ENCODE measurements at places on chromosomes 7 and 10. TPM values are rescaled to one million over a fixed set of nuclear protein-coding genes. Genes with fewer than 3 reads are reported as not detected.

DNA sequence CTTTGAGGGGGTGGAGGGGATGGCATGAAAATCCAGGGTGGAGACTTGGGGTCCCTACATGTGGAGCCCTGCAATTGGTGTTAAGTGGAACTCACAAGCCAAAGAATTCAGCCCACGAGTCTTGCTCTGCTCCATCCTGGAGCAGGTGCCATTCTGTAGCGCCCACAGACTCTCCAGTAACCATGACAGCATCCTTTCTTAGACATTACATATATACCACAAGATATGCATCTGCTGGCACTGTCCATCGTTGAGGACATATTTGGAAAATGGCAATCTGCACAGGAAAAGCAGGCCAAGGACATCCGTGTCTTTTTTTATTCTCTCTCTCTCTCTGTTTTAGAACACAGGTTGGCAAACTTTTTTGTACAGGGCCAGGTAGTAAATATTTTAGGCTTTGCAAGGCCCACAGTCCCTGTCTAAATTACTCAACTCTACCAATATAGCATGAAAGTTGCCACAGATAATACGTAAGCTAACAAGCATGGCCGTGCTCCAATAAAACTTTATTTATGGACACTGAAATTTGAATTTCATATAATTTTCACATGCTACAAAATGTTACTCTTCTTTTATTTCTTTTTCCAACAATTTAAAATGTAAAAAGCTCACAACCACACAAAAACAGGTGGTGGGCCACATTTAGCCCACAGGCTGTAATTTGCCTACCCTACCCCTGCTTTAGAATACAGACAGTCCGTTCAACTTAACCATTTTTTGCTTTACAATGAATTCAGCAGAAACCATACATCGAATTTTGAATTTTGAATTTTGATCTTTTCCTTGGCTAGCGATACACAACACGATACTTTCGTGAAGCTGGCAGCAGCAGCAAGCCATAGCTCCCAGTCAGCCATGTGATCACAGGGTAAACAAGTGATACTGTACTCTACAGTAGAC, 141.4 kb upstream of the STK17A start:
- H3K4me1 ChIP-seq: no peaks in the 10 kb centered on the region
- no peak overlapping the region for H3K4me3 ChIP-seq
- H3K27ac ChIP-seq: no peak overlapping the region

- H3K27me3 ChIP-seq: no peaks in the 10 kb centered on the region
- no peaks in the 10 kb centered on the region for H3K36me3 ChIP-seq
- H3K4me1 ChIP-seq: no peaks in the 10 kb centered on the region
Measured at GRCh38 chr10:59561477-59562121, 148.1 kb downstream of the SLC16A9 start.

The EMX2 gene
- not detected for total RNA-seq

DNA sequence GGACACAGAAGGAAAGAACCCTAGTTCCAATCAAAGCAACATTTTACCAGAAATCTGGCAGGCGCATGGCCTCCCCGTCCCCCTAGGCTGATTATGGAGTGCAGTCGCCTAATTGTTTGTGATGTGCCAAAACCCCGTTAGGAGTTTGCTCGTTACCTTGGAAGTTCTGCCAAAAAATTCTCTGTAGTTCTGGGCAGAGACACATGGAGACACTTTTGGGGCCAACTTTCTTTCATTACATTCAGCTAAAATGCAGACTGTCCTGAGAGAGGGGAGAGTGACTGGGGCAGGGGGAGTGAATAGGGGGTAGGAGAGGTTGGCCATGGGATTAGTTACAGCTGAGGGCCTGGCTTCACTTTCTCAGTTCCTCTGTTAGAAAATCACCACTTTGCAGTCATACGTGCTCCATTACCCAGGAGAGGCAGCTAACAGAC, 158.0 kb upstream of the NPVF start:
- H3K4me3 ChIP-seq: no peak overlapping the region
- DNase-seq: no peak
- H3K27ac ChIP-seq: no peak overlapping the region
- no peaks in the 10 kb centered on the region for H3K4me1 ChIP-seq
- H3K27me3 ChIP-seq: peaks cover 16% of the 10 kb centered on the region
- H3K36me3 ChIP-seq: no peaks in the 10 kb centered on the region

DNA sequence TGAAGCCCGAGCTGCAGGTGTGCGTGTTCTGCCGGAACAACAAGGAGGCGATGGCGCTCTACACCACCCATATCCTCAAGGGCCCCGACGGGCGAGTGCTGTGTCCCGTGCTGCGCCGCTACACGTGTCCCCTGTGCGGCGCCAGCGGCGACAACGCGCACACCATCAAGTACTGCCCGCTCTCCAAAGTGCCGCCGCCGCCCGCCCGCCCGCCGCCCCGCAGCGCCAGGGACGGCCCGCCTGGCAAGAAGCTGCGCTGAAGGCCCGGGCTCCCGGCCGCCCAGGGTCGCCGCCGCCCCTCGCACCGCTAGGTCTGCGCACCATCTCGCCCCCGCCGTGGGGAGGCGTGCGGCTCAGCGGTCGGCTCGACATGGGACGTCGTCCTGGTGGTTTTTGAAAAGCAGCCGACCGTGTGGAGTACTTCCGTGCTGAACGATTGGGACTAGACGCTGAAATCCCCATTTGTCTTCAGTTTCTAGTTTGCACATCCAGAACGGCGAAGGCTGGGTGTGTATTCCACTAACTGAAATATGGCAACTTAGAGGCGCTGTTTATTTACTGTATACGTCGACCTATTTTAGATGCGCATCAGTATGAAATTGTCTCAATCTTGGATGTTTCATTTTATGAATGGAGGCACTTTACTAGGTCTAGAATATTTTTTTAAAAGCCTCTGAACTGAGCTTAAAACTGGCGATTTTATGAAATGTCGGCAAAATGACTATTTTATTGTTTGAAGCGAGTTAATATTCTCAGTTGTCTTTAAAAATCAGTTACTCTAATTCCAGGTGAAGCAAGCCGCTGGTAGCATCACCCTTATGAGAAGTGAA, 1.1 kb downstream of the NANOS1 start:
- H3K36me3 ChIP-seq: peaks cover 15% of the 10 kb centered on the region
- no peak overlapping the region for H3K27ac ChIP-seq
- H3K4me3 ChIP-seq: peak overlapping the region; percentile 71
- DNase-seq: peak; percentile 77

DNA sequence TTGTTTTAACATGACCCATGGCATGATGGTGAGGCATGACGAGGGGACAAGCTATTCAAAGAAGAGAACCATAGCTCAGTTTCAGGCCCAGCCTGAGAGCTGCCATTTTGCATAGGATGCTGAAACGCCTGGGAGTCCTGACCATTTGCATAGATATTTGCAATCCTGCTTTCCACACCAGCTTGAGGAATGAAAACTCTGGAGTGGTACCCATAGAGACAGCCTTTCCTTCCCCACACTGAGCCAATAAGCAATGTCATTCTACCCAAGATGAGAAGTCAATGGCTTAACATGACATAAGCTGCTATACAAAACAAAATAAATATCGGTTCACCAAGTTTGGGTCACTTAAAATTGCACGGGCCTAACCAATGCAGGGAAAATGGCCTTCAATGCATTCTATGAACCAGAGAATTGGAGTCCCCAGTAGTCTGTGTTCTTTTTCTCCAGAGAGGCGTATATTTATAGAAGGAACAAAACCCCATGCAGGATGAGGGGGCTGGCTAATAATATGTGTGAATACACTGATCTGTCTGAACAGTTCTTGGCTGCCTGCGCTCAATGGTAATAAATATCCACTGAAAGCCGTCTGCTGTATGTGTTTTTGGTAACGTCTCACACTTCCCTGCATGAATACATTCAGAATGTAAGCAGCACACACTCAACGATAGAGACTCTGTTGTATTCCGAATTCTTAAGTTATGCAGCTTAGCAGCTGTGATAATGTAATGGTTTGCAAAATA, 329.3 kb downstream of the FRMD4A start:
- DNase-seq: no peak
- H3K4me3 ChIP-seq: no peak overlapping the region
- H3K27me3 ChIP-seq: peaks cover 27% of the 10 kb centered on the region
- H3K36me3 ChIP-seq: no peaks in the 10 kb centered on the region

DNA sequence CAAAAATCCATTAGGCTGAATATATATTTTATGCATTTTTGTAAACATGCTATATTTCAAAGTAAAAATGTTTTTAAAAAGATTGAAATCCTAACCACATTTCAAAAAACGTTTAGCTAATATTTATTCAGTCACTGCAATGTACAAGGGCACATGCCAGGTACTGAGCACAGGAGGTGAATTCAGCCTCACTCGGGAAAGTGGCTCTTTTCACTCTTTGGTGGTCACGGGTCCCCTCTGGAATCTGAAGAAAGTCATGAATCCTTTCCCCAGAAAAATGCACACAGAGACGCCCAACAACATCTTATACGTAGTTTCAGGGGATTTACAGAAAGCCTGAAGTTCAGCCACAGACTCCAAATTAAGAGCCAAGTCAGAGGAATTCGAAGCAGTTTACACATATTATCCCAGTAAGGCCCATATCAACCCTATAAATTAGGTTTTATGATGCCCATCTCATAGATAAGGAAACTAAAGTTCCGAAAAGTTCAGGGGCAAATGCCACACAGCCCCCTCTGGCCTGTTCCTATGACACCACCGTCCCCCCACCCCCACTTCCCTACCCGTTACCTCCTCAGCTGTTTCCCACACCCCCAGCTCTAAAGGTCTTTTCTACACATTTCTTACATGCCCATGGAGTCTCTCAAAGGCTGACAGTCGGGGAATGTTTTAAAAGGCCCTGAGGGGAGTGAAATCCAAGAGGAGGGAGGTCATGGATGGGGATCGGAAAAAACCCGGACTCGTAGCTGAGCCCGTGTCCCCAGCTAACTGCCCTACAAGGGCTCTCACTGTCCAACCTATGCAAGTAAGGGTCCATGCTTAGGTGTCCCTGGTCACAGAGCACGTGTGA, 9.6 kb upstream of the SVOPL start:
- H3K4me3 ChIP-seq: no peak overlapping the region
- H3K4me1 ChIP-seq: no peaks in the 10 kb centered on the region
- H3K36me3 ChIP-seq: no peaks in the 10 kb centered on the region
- no peak overlapping the region for H3K27ac ChIP-seq
- H3K27me3 ChIP-seq: peaks cover 5% of the 10 kb centered on the region
- no peak for DNase-seq

DNA sequence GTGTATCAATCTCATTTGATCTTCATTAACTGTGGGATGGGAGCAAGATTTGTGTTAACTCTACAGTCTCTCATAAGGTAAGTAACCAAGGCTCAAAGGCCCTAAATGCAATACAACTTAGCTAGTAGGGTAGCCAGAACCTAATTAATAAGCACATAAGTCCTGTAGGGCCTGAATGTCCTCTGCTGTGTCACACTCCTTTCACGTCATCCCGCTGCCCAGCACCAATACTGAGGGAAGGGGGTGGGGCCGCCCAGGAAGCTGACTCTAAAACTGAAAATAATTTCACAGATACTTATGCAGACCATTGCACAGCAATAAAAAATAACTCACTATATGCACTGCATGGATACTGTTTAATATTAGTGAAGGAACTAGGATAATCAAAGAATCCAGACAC, 13.7 kb downstream of the CCDC6 start:
- H3K4me3 ChIP-seq: peak overlapping the region; percentile 22
- peaks cover 71% of the 10 kb centered on the region for H3K4me1 ChIP-seq
- DNase-seq: no peak
- peaks cover 8% of the 10 kb centered on the region for H3K36me3 ChIP-seq

DNA sequence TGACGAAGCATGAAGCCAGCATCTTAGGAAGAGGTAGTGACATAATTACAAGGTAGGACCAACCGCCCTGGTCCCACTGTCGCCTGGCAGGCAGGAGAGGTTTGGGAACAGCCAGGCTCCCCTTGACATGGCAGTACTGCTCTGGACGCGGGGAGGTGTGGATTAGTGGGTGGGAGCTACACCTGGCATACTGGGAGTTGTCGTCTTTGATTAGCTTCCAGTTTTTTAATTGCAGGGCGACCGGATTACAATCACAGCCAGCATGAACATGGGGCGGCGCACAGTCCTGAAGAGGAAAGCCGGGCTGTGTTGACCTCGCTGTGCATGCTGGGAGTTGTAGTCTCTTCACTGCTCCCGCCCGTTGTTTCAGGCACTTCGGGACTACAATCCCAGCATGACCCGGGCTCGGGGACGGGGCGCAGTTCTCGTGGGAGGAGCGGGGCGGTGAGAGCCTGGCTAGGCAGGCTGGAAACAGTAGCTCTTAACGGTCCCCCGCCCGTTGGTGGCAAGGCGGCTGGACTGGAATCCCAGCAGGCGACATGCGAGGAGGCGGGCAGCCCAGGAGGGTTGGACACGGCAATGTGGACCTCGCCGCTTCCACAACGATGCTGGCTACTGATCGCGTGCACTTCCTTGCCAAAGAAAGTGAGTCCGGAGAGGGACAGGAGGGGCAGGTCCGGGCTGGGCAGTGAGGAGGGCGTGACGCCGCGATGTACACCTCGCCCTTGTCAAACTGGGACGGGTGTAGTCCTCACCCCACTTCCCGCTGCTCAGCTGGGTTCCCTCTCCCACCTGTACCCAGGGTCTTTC, 98.0 kb upstream of the ZNF722 start:
- peaks cover 5% of the 10 kb centered on the region for H3K4me1 ChIP-seq
- no peak overlapping the region for H3K4me3 ChIP-seq
